Thymus (tissue), 14 donors: ENCODE measurements at places on chromosomes 1 and 21. TPM values are rescaled to one million over a fixed set of nuclear protein-coding genes. Genes with fewer than 3 reads are reported as not detected.
A peak's percentile ranks its signal among the peaks of the same experiment; 100 is the strongest.

DNA sequence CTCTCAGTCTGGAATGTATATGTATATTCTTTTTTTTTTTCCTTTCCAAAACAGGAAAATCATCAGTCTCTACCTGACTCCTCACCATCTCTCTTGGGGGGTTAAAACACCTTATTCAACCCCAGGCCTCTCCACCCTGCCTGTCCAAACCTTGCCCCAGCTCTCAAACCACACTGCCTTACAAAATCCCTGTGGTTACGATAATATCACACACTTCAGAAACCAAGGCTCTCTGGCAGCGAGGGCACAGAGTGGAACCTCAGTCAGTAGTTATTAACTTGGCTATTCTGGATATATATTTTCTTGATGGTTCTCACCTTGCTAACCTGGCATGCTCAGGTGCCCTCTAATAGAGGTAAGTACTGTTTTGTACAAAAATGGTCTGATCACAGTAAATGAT lies 24.7 kb downstream of the KIAA0040 start:
- DNase-seq, result no peak

EPHB2 gene
- polyA plus RNA-seq, result 1.6 TPM

INAVA gene
- polyA plus RNA-seq, result 6.4 TPM

LCE1D gene
- polyA plus RNA-seq, result 0.27 TPM

GRCh38 chr1:19825298-19825697 lies 10.2 kb upstream of the RNF186 start:
- no peak for DNase-seq

DNA sequence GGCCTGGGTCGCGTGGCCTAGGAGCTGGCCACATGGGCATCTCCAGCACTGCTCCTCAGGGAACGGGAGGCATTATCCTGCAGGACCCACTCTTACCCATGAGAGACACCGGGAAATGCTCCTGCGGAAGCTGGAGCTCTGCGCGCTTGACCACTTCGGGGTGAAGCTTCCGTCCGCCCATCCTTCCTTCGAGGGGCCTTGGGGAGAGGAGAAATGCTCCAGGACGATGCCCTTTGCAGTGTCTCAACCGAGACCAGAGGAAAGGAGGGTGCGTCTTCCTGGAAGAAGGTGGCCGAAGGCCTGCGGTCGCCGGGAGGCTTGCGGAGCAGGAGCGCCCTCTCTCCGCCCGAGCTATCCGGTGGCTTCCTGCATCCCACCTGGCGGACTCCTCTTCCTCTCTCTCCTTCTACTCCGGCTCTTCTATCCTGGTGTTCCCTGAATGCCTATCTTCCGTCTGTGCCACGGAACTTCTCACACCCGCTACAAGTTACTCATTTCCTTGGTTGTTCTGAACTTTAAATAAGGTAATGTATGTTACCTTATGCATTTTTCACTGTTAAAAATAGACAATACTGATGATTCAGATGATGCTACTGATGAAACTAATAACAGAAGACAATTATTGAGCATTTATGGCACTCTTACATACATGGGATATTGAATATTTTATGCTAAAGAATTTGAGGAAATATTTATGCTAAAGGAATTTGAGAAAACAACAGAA lies 91.4 kb downstream of the PRKAB2 start:
- DNase-seq, result no peak

S100B gene
- 46.3 TPM for polyA plus RNA-seq

OR4F29 gene
- not detected for polyA plus RNA-seq

DNA sequence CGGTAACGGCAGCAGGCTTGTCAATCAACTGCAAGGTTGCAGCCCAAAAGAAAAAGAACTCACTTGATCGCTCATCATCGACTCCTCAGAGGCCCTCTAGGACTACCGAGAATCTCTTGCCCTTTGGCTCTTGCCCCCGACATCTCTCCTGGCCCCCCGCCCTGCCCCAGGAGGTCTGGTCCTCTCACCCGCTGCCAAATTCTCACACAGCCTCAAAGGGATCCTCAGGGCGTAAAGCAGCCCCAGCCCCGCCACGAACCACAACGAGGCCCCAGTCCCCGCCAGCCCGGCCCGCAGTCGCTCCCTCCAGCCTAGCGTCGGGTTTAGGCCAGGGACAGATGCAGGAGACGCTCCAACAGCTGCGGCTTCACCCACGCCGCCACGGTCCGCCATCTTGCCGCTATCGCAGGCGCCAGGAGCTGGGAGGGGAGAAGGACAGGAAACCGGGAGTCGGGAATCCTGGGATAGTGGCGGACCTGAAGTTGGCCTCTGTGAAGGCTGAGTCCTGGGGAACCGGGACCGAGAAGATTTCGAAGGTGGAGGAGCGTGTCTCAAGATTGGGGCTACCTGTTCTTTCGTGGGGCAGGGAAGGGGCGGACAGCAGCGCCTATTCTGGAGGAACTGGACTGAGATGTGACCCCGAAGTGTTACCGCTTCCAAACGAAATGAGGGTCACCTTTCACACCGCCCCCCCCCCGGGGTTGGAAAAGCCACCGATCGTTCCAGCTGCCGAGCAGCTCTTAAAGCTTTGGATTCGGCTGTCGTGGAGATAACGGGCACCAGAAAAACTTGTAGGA lies at the start of gene ST7L:
Gene ST7L, minus strand, starts transcription at position 421 of the 797 bp plus-strand sequence. Its CDS starts 28 bp downstream, at position 393.
- DNase-seq, result peak; percentile 68

DNA sequence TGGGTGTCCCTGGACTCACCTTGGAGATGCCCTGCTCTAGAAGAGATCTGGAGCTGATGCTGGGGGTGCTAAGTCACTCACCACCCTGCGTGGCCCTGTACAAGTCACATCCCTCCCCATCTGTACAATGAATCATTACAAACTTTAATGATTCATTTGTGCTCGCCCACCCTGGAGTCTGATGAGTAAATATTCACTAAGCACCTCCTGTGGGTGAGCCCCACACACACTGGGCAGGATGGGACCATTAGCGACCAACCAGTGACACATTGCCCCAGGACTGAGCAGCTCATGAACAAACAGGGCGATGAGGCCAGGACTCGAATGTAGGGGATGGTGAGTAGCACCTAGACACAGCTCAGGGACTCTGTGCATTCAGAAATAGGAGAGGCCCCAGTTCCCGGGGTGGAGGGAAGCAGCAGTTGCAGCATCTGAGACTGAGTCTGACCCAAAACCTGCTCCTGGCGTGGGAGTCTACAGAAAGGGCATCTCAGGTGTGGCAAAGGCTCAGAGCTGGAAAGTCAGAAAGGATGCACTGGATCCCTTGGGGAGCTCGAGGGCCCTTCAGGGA lies 18.1 kb upstream of the PDZK1IP1 start:
- no peak for DNase-seq

GRCh38 chr1:18192974-18193373 lies 85.4 kb downstream of the IGSF21 start:
- DNase-seq, result no peak

SLFNL1 gene
- polyA plus RNA-seq, result 0.82 TPM

UTS2 gene
- 6.6 TPM for polyA plus RNA-seq

DNA sequence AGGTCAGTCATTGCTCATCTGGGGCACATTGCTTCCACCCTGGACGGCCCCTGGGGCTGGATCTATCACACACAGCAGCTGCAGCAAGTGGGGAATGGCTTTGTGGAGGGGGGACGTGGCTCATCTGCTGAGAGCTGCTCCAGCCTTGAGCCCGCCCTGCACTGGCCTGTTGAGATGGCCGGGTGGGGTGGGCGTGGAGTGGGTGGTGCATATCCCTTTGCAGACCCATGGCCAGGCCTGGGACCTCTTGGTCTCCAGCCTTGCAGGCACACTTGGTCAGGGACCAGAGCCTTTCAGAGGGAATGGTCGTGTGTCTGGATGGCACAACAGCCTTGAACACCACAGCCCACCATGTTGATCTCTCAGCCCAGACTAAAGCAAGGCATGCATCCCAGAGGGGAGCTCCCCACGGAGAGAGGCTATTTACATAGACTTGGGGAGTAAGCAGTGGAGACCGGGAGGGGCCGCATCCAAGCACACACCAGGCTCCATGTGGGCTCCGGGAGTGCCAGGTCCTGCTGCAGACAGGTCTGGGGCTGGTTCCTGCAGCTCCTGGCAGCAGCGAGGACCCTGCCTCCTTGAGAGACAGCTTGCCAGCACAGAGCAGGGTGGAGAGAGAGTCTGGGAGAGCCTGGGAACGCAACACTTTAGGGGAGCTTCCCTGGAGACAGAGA lies 52.8 kb upstream of the SELENON start:
- no peak for DNase-seq

GRCh38 chr1:180498594-180498993 lies 3.8 kb downstream of the ACBD6 start:
- no peak for DNase-seq

TDRD5 gene
- 0.66 TPM for polyA plus RNA-seq

DNA sequence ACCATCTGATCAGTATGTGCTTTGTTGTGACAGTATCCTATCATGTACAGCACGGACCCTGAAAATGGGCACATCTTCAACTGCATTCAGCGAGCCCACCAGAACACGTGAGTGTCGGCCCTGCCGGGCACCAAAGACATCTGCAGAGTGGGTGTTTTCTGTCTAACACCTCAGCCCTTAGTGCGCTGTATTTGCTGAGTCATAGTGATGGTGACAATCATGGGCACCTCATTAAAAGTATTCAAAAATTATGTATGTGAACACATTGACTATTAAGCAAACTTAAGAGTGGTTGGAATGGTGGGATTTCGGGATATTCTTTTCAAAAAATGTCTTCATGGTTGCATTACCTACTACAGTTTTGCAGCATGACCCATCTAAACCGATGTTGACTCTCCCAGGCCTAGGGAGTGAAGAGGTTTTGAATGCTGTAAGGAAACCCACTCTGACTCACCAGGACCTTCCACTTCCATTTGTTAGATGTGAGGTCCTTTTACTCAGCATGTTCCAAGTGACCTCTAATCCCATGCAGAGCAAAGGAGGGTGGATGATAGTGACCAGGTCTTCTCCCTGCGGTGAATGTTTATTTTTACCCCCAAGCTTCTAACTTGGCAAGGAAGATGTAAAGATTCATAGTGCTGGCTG lies 20.1 kb downstream of the MGST3 start:
- no peak for DNase-seq

FMO1 gene
- 10.8 TPM for polyA plus RNA-seq

TMEM200B gene
- polyA plus RNA-seq, result 2.5 TPM

DNA sequence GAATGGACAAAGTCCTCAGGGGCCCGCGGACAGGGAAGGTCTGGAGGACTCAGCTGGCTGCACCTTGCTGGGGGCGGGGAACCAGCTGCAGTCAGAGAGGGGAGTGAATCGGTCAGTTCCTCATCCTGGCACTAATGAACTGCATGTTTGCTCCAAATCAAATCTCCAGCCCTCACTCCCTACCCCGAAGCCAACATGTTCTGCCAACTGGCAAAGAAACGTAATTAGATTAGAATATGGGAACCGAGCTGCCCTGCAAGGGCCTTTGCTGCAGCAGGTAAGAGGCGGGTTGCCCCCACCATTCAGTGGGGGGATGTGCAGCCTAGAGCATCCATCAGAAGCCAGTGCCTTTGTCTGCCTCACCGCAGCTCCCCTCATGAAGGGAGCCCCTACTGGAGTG lies 121.1 kb downstream of the AJAP1 start:
- DNase-seq, result no peak

GRCh38 chr21:43624339-43624738 lies 34.9 kb downstream of the HSF2BP start:
- DNase-seq, result no peak

DNASE2B gene
- polyA plus RNA-seq, result 0.21 TPM

- no peak for DNase-seq
Measured at GRCh38 chr1:176896216-176896615, 268.3 kb downstream of the ASTN1 start.

DNA sequence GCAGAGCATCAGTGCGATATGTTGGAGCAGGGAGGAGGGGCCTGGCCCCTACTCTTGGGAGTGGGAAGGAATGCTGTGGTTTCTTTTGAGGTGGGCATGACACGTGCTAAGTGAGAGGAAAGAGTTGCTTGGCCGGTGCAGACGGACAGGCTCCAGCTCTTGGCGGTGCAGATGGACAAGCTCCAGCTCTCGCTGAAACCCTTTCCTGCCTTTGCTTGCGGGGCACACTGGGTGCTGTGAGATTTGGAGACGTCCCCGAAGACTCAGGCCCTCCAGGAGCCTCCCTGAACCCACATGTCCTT lies 15.9 kb downstream of the PDXK start:
- no peak for DNase-seq

DNA sequence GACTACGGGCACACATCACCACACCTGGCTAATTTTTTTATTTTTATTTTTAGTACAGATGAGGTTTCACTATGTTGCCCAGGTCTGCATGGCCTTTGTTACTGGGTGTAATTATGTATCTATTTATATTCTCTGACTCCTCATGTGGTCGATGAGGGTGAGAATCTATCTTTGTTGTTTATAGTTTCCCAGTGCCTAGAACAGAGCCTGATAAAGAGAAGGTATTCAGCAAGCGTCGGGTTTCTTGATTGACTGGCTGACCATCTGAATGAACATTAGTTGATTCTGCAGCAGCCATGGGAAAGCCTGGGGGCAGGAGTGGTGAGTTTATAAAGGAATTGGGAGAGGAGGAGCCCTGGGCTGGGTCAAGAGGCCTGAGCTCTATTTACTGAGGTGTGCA lies 28.5 kb downstream of the SERINC2 start:
- no peak for DNase-seq

RGSL1 gene
- polyA plus RNA-seq, result 0.02 TPM

- DNase-seq, result no peak
Measured at GRCh38 chr1:201280884-201281283, 2.4 kb upstream of the PKP1 start.

DNA sequence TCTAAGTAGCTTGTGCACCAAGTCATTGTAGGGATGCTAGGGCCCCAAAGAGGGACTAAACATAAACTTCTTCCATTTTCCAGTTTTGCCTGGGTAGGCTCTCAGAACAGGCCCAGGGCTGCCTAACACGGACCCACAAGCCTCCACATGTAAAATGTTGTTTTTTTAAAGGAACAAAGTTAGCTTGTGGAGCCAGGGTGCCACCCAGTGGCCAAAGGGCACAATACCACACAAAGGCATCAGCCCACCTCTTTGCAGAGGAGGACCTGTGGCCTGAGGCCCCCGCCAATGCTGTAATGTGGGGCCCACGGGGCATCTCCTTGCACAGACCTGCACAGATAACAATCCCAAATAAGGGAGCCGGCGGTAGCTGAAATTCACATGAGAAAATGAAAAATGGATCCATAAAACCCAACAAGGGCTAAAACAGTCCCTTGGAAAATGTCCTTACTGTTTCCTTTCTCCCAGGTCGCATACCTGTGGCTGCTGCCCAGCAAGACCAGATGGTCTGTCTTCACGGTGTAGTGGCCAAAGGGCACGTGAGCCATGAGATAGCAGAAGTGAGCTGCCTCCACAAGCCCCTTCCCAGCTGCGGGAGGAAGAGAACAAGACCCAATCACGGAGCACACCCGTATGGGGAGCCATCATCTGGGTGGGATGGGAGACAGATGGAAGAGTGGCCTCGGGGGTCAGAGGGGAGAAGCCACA lies 23.8 kb downstream of the SEC16B start:
- peak; percentile 22 for DNase-seq

DNA sequence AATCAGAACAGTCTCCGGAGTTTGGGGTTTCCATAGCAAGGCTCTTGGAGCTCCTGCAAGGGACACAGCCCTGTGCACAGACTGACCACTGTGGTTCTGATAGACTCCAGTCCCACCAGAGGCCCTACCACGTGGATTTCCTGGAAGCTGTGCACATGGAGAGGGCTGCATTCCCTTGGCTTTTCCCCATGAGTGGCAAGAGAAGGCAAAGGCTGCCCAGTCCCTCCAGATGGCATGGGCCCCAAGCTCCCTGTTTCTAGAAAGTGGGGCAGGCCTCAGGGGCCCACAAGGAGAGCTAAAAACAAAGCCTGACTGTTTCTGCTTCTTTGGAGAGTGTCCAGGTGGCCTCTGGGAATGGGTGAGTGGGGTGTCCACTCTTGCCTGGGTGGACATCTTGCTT lies 87.5 kb downstream of the DDX20 start:
- no peak for DNase-seq

PTPN7 gene
- 75.2 TPM for polyA plus RNA-seq

SLC22A15 gene
- 1.8 TPM for polyA plus RNA-seq

- no peak for DNase-seq
Measured at GRCh38 chr21:42524341-42525028, 10.8 kb downstream of the SLC37A1 start.
